ENCODE measurements at places on chromosomes 16 and 17.

DNA sequence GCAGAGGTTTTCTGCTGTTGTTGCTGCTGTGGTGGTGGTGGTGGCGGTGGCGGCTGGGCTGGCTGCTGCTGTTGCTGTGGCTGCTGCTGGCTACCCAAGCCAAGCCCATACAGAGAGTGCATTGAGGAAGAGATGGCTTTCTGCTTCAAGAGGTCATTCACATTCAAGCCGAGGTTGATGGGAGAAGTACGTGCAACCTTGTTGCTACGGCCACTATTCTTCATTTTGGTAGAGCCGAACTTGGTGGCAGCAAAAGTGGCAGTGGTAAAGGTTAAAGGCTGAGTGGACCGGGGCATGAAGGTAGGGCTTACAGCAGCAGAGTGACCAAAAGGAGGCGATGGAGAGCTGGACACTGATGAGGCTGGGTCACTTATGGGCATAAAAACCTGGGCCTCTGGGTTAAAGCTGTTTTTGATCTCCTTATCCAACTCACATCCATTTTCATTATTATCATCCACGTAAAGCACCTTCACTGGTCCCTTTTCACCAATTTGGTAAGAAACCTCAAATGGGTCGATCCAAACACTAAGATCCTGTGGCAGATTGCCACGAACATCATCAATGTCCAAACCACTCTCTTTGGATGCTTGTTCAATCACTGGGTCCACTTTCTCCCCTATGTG, 2.8 kb downstream of the TOB1 start:
- no peak for DNase-seq

- DNase-seq, result no peak
Observed at GRCh38 chr17:36921095-36921851, 16.0 kb upstream of the LHX1 start.

GRCh38 chr16:69838489-69838888, 76.4 kb downstream of the WWP2 start:
- no peak for DNase-seq

DNA sequence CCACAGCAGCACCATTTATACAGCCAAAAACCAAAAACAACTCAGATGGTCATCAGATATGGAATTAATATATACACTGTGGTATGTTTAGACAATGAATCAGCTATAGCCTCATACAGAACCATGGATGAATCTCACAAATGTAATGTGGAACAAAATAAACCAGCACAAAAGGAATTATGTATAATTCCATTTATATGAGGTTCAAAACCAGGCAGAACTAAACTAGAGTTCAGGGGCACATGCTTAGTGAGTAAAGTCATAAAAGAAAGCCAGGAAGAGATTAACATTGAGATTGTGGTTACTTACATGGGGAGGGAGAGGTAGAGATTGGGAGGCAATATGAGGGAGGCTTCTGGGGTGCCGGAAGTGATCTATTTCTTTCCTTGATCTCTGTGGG, 231.1 kb downstream of the COPRS start:
- DNase-seq, result no peak

- no peak for DNase-seq
Observed at GRCh38 chr16:84246679-84247077, 6.9 kb upstream of the KCNG4 start.

DNA sequence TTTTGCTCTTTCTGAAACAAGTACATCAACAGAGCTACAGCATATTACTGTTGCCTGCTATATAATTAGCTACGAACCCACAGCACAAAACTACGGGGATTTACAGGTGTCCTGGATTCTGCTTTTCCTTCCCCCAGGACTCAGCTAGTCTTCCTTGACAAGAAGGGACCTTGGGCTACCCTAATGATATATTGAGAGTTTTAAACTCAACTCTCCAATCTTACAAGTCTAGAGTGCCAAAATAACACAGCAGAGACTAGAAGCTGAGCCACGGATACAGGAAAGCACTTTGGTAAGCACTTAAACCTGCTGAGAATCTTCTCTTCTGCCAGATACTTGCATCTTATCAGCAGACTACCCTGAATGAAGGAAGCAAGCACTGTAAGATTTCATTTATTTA, 161.4 kb upstream of the C17orf78 start:
- DNase-seq, result no peak

GRCh38 chr17:64682261-64683181, 20.4 kb upstream of the SMURF2 start:
- no peak for DNase-seq

DNA sequence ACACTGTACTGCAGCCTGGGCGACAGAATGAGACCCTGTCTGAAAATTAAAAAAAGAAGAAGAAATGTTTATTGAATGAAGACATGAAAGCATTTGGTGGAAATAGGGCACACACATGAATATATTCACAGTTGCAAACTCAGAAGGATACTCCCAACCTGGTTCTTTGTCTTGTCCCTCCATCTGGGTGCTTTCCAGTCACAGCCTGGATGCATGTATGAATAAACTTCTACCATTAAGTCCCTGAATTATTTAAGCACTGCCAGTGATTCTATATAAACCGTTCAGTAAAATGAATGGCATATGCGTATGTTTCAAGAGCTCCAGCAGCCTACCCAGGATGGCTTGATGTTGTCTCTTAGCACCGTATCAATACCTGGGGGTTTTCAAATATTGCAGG, 591.1 kb downstream of the WWOX start:
- DNase-seq, result no peak

- no peak for DNase-seq
Observed at GRCh38 chr17:38476549-38476948, 48.3 kb downstream of the ARHGAP23 start.

DNA sequence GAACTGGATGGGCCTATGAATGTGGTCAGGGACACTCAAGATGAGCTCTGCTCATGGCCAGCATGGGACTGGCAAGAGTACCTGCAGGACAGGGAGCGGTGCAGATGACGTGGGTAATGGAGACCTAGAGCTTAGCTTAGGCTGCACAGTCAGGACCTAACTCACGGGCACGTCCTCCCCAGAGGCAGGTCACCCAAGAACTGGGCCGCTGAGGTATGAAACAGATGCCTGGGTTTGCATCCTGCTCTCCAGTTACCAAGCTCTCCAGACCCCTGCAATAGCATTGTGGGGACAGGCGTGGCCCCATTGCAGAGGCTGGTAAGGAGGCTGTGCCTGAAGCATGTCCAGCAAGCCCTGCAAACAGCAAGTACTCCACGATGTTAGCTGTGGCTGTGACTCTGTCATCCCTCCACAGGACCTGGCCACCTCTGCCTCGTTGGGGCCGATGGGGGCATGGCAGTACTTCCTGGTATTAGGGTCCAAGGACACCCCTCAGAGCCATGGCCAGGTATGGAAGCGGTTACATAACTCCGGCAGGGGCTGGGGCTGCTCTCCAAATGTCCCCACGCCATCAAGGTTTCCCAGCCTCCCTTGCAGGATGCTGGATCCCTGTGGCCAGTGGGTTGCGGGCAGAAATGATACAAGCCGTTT, 37.5 kb upstream of the RBFOX3 start:
- DNase-seq, result no peak

DNA sequence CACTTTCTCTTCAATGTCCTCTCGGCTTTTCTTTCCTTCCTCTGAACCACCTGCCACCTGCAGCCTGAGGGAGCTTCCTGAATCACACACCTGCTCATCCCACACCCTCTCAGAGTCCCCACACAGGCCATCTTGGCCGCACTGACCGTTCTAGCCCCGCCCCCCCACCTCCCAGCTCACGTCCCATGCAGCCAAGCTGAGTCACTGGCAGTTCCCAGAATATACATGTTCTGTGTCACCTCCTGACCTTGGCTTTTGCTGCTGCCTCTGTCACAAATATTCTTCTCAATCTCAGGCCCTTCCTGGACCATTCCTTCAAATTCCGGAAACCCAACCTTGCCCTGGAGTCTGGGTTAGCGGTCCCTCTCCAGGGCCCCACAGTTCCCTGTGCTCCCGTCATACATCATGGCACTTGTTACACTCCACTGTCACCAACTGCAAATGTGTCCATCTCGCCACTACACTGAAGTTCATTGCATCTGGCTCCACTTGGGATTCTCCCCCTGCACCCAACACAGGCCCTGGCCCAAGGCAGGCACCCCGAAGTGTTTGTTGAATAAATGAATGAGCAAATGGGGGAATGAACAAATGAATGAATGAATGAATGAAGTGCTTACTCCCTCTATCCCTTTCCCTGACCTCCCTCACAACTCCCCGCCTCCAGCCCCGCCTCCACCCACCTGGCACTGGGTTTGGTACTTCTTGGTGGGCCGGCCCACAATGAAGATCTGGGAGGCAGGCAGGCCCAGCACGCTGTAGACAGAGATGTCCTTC, 12.8 kb downstream of the PIMREG start:
- no peak for DNase-seq

DNA sequence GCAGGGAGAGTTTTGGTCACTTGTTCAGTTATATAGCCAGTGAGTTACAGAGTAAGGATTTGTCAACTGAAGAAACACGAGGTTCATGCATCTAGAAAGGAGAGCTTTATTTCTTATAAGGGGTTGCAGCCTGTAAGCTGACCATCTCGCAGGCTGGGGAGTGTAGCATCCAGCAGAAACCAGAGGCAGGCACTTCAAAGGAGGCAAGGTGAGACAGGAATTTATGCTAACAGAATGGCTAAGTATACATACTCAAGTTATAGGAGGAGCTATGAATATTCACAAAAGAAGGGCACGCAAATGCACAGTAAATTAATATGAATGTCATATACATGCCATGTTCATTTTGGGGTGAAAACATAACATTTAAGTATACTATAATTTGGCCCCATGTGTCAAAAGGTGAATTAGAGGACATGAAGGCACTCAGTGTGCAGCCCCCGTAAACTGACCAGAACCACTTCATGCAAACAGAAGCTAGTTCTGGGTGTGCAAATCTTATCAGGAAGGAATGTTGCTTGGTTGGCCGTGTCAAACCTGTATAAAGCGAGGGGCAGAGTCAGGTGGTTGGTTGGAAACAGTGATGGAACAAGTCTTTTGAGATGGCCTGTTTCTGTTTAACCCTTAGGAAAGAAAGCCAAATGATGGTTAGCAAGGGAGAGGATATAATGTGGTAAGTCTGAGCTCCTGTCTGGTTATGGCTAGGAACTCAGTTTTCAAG, 97.0 kb downstream of the GRIN2A start:
- DNase-seq, result no peak

- no peak for DNase-seq
Observed at GRCh38 chr16:13168091-13168572, 266.7 kb downstream of the SHISA9 start.

GRCh38 chr17:978103-979093, 1.2 kb downstream of the NXN start:
- no peak for DNase-seq

DNA sequence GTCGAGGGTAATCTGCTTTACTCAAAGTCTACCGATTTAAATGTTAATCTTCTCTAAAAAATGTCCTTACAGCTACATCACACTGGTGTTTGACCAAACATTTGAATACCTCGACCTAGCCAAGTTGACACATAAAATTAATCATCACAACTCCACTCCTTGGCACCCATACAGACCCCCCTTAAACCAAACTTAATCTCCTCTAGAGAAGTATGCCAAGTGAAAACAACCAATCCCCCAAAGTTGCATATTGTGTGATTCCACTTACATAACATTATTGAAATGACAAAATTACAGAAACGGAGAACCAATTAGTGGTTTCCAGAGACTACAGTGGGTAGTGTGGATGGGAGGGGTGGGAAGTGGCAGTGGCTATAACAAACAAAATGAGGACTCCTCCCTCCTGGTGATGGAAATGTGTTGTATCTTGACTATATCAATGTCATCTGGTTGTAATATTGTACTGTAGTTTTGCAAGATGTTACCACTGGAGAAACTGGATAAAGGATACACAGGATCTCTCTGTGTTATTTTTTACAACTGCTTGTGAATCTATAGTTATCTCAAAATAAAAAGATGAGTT, 39.4 kb downstream of the CAPNS2 start:
- DNase-seq, result no peak

GRCh38 chr16:15592324-15592723, 50.6 kb downstream of the MARF1 start:
- DNase-seq, result peak; percentile 60

GRCh38 chr17:19787733-19788357, 39.7 kb upstream of the ALDH3A1 start:
- DNase-seq, result no peak

DNA sequence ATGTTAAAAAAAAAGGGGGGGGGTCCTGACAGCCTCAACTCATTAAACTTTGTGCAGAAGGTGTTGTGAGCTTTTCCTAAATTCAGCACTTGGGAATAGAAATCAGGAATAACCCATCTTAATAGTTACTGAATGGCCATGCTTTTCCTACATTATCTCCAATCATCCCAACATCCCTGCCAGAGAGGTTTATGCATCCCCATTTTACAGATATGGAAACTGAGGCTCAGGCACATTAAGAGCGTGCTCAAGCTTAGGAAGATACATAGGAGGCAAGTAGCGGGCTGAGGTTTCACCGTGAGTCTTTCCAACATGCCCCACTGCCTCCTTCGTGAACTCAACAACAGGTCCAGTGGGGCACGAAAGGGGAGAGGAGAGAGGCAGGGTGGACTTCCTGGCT, 78.4 kb downstream of the C17orf67 start:
- DNase-seq, result no peak

GRCh38 chr16:29844575-29845331, 18.3 kb downstream of the CDIPT start:
- no peak for DNase-seq

DNA sequence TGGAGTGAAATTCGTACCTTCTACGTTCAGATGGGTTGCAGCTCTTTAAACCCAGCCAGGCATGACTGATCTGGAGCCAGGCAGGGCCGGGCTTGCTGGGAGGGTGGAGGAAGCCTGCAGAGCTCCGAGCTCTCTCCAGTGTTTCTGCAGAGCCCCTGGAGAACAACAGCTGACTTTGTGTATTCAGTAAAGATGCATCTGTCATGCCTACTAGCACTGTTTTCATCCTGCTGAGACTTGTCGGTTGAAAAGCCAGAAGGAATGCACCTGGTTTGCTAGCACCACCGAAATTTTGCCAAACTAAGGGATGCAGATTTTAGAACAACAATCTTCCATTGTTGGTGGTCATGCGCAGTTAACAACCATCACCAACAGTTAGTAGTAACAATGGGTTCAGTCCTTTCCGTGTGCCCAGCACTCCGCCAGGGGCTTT, 22.4 kb upstream of the SCNN1B start:
- DNase-seq, result no peak

GRCh38 chr17:64662774-64663367, 764 bp upstream of the SMURF2 start:
- DNase-seq, result no peak

DNA sequence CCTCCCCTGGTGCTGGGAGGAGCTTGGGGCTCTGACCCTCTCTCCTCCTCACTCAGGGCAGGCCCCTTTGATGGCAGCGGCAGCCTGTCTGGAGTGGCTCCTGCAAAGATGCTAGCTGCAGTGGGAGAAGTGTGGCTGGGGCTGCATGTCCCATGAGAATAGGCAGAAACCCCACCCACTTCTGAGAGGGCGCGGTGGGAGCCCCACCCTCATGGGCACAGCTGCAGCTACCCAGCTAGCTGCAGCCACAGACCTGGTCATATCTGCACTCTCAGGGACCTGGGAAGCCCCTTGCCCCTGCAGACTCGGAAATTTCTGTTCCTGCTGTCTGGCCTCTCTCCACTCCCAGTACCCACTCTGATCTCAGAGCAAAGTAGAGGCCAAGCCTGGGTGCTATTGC, 72.2 kb upstream of the BRD7 start:
- DNase-seq, result no peak
